ENCODE measurements at places on chromosomes 1 and 21. TPM values are rescaled to one million over a fixed set of nuclear protein-coding genes. Genes with fewer than 3 reads are reported as not detected.

The PDZK1 gene
- 0.64 TPM for total RNA-seq

The PEAR1 gene
- total RNA-seq = 2.5 TPM

DNA sequence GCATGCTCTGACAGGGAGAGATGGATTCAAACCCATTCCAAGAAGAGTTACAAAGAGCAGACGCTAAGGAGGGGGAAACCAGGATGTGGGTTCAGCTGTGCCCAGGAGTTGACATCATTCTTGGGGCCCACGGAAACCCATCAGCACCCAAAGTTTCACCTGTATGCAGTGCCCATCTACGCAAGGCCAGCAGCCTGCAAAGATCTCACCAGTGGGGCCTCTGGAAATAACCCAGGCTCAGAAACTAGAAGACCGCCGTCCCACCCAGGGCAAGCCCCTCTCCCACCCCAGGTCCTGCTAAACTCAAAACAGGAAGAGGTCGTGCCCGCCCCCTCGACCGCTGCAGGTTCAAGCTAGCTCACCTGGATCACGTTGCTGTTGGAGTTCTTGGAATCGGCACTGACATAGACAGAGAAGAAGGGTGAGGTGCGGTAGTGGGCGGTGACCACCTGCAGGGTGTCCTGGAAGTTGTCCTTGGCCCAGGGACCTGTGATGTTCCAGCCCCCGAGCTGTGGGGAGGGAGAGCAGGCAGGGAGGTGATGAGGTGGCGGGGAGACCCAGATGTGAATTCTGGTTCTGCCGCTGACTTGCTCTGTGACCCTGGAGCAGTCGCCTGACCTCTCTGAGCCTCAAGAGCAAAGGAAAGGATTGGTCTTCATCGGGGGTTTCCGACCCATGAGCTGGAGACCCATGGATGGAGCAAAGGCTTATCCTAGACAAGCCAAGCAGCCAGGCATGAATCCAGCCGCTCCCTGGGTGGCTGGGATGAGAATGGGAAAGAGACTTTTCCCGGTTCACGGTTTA lies 31.7 kb downstream of the ECE1 start:
- no peak for DNase-seq

The RGS7 gene
- total RNA-seq = 0.24 TPM

GRCh38 chr1:15276691-15277446 lies 29.8 kb downstream of the FHAD1 start:
- DNase-seq = peak; percentile 17

The CSMD2 gene
- 0.05 TPM for total RNA-seq

DNA sequence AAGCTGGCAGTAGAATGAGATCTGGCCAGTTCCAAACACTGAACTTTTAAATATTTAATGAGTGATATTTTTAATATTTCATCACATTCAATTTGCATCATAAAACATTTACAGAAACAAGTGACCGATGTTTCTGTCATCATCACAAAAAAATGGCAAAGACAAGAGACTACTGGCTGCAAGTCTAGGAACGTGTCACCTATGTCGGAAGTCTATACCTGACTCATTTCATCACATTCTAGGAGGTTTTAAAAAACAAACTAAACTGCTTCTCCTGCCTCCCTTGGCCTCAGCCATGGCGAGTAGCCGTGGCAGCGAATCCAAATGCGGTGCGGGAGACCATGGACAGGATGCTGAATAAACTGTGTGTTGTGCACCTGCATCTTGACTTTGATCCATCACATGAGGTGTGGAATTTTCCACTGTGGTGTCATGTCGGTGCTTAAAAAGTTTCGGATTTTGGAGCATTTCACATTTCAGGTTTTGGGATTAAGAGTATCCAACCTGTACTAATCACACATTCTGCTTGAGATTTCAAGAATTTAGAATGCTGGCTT lies 43.1 kb downstream of the CLSTN1 start:
- no peak for DNase-seq

DNA sequence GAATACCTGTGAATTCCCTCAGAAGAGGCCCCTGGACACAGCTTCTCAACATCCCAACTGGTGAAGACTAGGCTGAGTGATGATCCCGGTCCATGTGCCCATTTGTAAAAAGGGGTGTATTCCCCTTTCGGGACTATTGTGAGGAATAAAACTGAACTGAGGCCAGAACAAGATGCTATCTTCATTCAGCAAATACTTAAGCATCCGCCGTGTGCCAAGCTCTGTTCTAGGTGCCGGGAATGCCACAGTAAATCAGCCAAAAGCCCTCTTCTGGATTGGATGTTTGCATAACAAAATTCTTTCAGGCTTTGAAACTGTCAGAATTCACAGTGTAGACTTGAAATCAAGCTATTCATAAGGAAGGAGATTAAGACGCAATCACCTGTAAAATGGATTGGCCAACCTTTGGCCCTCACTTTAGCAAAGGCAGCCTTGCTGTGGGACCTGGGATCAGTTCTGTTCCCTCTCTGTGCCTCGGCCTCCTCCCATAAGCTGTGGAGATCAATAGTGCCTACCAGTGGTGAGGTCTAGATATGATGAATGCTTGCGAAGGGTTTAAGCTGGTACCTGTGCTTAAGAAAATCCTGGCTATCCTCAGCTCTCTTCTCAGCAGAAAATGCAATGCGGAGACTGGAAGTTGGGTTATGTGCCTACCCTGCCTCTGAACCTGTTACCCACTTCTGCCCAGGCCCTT lies 1.8 kb downstream of the ALPL start:
- no peak for DNase-seq

- DNase-seq = peak; percentile 63
These were observed at the start of gene SEMA4A for GRCh38 chr1:156153362-156153761. TSS of gene SEMA4A (plus strand) at chr1:156153585. CDS start at chr1:156154579, 994 bp downstream.

DNA sequence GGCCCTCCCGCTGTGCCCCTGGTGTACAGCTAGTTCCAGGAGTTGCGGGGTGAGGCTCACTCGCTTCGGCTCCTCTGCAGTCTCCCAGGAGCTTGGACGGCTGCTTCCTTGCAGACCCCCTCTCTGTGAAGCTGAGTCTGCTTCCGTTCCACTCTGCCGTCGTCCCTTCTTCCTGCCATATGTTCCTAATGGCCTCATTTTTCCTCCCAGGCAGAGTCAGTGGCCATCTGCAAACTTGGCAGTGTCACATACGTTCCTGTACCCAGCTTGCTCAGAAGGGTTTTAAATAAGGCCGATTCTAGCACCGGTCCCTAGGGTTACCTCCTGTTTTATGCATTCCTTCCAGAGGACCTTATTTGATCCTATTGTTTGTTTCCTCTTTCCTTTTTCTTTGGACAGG lies 21.3 kb downstream of the ACTL8 start:
- DNase-seq = no peak

- no peak for DNase-seq
These were observed 209.5 kb downstream of the RERE start for GRCh38 chr1:8607906-8608305.

GRCh38 chr1:168736520-168736919 lies 7.5 kb upstream of the DPT start:
- DNase-seq = no peak

- no peak for DNase-seq
These were observed 271.7 kb downstream of the DUSP10 start for GRCh38 chr1:221470000-221470698.

The BMP8B gene
- total RNA-seq = 4.9 TPM

The LGR6 gene
- 1.3 TPM for total RNA-seq

GRCh38 chr1:91201176-91201575 lies 179.3 kb upstream of the ZNF644 start:
- DNase-seq = no peak

GRCh38 chr1:43447891-43448708 lies 5.6 kb downstream of the HYI start:
- DNase-seq = no peak

DNA sequence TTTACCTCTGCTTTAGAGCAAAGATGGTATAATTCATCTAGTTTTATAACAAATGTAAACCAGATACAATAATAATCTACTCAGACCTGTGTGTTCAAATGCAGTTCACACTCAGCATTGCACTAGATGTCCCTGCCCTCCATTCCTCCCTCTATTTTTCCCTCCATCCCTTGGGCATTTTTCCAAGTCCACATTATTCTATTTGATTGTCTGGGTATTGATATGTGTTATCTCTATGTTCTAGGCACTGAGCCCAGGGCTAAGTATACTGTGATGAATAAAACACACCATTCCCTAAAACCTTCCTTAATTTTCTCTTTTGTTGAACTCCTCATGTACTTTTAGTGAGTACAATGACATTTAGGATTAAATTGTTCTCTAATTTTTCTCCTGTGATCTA lies 66.2 kb upstream of the HMCN1 start:
- no peak for DNase-seq

GRCh38 chr1:169312084-169312954 lies 55.3 kb downstream of the NME7 start:
- no peak for DNase-seq

DNA sequence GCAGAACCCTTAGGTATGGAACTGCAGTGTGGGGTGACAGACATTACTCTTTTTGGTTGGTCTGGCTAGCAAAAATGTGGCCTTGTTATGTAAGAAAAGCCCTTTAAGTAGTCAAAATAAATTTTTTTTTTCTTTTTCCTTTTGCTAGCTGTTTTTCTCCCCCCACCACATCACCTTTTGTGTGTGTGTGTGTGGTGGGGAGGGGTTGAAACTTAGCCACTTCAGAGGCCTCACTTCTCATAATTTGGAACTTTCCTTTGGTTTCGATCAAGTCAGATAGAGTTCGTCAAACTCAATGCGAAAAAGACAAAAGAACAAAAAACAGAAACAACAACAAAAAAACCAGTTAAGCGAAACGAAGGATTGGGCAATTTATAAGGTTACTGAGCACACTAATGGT lies 1.9 kb upstream of the PRMT2 start:
- no peak for DNase-seq

DNA sequence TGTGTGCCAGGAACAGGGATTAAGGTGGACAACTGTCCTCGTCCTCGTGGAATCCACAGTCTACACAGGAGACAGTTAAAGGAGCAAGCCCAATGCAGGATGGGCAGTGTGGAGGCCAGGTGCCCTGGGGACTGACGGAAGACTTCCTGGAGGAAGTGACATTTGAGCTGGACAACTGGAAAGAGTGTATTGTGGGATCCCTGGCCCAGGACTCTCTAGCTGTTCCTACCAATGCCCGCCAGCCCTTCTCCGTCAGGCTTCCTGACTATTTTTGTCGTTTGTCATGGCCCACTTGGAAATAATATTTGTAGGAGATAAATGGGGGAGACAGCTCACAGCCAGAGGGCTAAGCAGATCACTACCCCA lies 235.3 kb downstream of the TOMM20 start:
- DNase-seq = no peak

The DHRS3 gene
- total RNA-seq = 120 TPM

The GBP2 gene
- 81.0 TPM for total RNA-seq

The HSD3B1 gene
- not detected for total RNA-seq

The MFSD2A gene
- 15.6 TPM for total RNA-seq

GRCh38 chr1:161070761-161071160 lies 1.1 kb upstream of the ARHGAP30 start:
- no peak for DNase-seq

The B4GALT2 gene
- total RNA-seq = 38.5 TPM

GRCh38 chr1:234435620-234436019 lies 43.4 kb downstream of the TARBP1 start:
- DNase-seq = no peak

GRCh38 chr1:7931446-7931812 lies 9.2 kb downstream of the TNFRSF9 start:
- no peak for DNase-seq

The GUCA2B gene
- total RNA-seq = 44.5 TPM

The CXADR gene
- 41.4 TPM for total RNA-seq

DNA sequence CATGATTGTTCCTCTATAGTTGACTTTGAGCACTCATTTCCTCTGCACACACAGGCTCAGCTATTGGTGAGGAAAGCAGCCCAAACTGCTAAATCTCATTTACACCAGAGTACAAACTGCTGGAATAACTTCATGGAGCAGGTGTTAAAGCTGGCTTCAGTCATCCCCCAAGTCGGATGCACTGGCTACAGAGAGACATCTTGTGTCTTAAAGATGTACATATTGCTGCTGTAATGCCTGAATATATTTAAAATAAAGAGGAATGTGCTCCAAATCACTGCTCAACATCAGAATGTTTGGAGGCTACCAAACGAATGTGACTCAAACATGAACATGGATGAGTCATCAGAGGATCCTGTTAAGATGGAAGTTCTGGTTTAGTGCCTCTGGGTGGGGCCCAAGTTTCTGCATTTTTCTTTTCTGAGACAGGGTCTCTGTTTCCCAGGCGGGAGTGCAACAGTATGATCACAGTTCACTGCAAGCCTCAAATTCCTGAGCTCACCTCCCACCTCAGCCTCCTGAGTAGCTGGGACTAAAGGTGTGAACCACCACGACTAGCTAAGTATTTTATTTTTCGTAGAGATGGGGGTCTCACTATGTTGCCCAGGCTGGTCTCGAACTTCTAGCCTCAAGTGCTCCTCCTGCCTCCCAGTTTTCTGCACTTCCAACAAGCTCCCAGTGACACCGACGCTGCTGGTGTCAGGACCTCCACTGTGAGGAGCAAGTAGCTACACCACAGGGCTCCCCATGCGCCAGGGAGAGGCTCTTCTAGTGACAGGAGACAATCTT lies 79.0 kb upstream of the KRTAP19-8 start:
- DNase-seq = no peak

- DNase-seq = no peak
These were observed 75.4 kb downstream of the SLC25A24 start for GRCh38 chr1:108124622-108125311.

- peak; percentile 29 for DNase-seq
These were observed 6.0 kb downstream of the CADM3 start for GRCh38 chr1:159177272-159177907.

DNA sequence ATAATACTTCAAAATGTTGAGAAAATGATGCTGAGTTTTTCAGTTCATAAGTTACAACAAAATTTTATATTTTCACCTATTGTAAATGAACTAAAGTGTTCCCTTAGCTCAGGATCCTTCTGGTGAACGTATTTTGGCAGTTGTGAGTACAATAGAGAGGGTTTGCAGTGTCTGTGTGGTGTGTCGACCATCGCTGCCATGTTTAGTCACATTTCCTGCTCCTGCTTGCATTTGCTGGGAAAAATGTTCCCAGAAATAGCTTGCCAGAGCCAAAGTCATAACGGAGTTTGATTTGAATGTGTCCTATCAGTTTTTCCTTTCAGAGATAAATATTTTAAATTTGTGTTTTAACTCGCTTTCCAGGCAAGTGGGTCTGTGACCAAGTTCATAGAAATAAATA lies 117.1 kb upstream of the COL6A1 start:
- no peak for DNase-seq

DNA sequence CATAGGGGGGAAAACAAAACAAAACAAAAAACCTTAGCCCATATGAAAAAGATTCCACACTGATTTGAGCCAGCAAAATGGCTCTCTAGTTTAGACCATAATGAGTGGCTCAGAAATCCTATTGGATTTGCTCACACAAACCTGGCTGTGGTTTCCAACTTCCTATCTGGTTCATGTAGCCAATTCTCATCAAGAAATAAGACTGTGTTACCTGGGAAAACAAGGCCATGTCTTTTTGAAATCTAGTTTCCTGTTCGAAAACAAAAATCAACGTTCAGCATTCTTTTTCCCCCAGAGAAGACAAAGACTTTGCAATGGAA lies 69.2 kb downstream of the TBX15 start:
- DNase-seq = no peak

The ANGPTL3 gene
- not detected for total RNA-seq

GRCh38 chr1:53038566-53038965 lies 23.4 kb upstream of the PODN start:
- DNase-seq = no peak

- DNase-seq = no peak
These were observed 139.1 kb downstream of the PLA2G4A start for GRCh38 chr1:186967656-186968394.

- DNase-seq = peak; percentile 71
These were observed 9.1 kb upstream of the LUZP1 start for GRCh38 chr1:23177438-23178380.

The TRIM58 gene
- 2.4 TPM for total RNA-seq

- DNase-seq = no peak
These were observed 66.2 kb downstream of the RGL1 start for GRCh38 chr1:183871142-183871541.

All from colonic mucosa (tissue), 4 donors.